NCI-H1105 treated with DMSO at 0.1 percent for 48 hours (cell line): ENCODE measurements at places on chromosomes 7 and 10.

GRCh38 chr7:33650828-33651227, 254.5 kb upstream of the BMPER start:
- no peak for DNase-seq

GRCh38 chr7:15688279-15688626, 1.8 kb upstream of the MEOX2 start:
- DNase-seq = no peak

GRCh38 chr10:65231148-65231547, 1694.7 kb upstream of the LRRTM3 start:
- DNase-seq = no peak

GRCh38 chr7:109387530-109387929, 817.9 kb downstream of the DNAJB9 start:
- DNase-seq = no peak

DNA sequence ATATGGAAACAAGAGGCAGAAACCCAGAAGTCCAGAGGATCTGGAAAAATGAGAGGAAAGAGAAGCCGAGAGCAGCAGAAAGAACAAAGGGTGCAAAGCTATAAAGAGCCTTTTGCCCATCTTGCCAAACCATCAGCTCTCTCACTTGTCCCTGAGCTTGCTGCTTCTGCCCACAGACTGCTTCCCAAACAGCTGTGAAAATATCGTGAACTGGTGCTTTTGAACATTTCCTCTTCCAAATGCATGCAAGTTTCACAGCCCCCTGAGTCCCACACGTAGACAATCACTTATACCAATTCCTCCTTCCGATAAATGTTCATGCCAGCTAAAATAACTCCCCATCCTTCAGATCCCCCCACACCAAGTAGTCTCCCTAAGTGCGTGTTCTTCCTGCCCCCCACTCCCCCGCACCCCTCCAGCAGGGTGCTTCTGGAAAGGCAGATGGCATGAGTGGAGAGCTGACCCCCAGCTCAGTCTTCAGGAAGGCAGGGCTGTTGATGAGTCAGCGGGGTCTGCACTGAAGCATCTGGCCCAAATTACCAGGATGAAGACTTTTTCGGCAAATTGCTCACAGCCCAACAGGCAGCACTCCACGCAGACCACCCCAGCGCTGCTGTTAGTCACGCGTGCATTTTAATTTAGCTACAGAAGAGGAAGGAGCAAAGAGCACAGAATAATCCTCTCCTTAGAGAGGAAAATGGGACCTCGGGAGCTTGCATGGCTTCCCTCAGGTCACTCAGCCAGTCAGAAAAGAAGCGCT, 76.1 kb upstream of the KCNMA1 start:
- DNase-seq = no peak

- DNase-seq = peak; percentile 4
Observed at GRCh38 chr7:132906193-132906835, 175.6 kb downstream of the CHCHD3 start.

DNA sequence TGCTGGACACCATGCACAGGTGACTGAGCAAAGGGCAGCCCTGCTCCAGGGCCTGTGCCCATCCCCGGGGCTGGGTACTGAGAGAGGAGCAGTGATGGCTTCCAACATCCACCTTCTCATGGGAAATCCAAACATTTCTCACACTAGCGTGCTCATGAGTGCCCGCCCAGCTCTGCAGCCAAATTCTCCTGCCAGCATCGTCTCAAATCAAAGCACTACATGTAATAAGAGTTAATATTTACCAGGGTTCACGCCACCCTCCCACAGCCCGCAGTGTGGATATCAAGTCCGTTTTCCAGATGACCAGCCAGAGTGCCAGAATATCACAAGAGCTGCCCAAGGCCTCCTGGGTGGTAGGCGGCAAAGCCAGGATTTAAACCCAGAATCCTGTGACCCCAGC, 12.1 kb downstream of the IL15RA start:
- no peak for DNase-seq

DNA sequence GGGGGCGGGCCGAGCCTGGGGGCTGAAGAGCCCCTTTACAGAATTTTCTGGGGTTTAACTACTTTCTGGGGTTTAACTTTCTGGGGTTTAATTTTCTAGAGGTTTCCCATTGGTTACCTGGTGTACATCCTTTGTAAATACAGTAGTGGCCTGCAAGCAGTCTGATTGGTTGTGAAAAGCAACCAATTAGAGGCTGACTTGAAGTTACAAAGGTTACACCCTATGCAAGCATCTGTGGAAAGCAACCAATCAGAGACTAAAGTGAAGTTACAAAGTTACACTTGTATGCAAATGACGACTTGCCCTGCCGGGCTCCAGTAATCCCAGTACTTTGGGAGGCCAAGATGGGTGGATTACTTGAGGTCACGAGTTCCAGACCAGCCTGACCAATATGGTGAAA, 27.4 kb downstream of the GTF2I start:
- no peak for DNase-seq

- DNase-seq = no peak
Observed at GRCh38 chr7:124566583-124566982, 199.0 kb downstream of the GPR37 start.

- DNase-seq = no peak
Observed at GRCh38 chr10:32906595-32906994, 51.4 kb downstream of the ITGB1 start.

DNA sequence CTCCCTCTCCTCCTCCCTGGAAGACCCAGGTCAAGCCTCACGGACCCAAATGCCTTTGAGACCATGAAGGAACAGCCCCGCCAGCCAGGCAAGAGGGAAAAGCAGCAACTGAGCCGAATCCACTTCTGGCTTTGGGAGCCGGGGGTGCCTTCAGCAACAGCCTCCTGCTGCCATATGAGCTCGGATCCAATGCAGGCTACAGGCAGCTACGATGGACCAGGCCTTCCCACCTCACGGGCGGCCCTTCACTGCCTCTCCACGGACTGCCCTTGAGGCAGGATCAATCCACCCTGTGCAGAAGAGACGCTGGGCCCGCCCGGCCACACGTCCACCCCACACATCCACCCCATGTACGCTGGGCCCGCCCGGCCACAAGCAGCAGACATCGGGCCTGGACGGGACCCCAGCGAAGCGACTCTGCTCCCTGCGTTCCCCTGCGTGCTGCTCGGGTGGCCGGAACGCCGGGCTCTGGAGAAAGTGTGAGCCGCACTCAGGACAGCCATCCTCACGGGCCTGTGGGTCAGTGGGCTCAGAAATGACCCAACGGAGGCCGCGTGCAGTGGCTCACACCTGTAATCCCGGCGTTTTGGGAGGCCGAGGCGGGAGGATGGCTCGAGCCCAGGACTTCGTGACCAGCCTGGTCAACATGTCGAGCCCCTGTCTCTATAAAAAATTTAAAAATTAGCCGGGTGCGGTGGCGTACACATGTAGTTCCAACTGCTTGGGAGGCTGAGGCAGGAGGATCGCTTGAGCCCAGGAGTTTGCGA, 82.0 kb downstream of the FOXL3 start:
- no peak for DNase-seq

- DNase-seq = no peak
Observed at GRCh38 chr7:18508443-18509427, 13.2 kb downstream of the HDAC9 start.

- DNase-seq = no peak
Observed at GRCh38 chr7:128747327-128748079, 8.3 kb downstream of the CALU start.

GRCh38 chr7:108270385-108271015, 140.3 kb upstream of the LAMB4 start:
- DNase-seq = no peak

DNA sequence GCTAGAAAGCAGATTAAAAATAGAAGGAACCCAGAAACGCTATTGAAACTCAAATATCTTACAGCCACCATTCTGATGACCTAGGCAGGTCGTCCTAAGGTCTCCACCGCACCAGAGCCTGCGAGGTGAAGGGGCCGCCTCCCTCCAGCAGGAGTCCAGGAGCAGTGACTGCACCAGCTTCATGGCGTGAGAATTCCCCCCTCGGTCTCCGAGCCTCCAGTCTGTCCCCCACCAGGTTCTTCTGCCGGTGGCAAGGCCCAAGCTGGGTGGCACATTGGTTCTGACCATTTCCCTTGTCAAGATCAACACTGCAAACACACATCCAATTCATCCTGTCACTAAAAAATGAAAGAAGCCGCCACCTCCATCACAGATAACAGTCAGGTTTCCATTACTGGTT, 98.7 kb downstream of the DIP2C start:
- DNase-seq = no peak

DNA sequence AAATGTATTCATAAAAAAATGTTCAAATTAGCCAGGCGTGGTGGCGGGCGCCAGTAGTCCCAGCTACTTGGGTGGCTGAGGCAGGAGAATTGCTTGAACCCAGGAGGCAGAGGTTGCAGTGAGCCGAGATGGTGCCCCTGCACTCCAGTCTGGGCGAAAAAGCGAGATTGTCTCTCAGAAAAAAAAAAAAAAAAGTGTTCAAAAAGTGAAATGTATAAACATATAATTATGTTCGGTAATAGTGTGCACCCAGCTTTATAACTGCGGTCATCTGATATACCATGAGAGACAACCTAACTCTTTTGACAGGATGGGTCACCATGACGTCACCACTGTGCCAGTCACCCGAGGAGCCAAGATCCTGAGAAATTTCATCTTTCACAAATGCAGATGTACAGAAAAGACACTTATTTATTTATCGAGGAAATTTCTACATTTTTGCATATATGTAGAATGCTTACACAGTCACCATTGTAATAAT, 594 bp upstream of the RP9 start:
- peak; percentile 57 for DNase-seq

- no peak for DNase-seq
Observed at GRCh38 chr10:70500812-70501301, 22.3 kb downstream of the PALD1 start.

GRCh38 chr7:44104860-44105771, 971 bp downstream of the AEBP1 start:
- DNase-seq = no peak

GRCh38 chr10:19815731-19816410, 361 bp upstream of the PLXDC2 start:
- DNase-seq = peak; percentile 21

GRCh38 chr10:80540618-80540980, 2.9 kb downstream of the SH2D4B start:
- DNase-seq = no peak

DNA sequence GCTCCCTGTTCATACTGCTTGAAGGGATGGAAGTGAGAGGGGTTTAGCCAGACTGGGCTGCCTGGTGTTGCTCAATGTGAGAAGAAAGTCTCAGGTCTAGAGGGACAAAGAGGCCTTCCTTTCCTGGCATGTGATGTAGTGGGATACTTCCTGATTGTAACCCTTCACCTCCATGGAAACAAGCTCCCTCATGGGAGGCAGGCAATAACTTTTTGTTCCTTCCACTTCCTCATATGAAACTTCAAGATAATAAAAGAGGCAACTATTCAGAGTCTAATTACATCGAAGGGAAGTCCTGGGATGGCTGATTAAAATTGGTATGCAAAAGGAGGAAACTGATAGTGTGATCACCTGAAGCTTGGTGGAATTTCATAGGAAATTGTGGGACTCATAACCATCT, 84.1 kb upstream of the ETV1 start:
- no peak for DNase-seq

- DNase-seq = peak; percentile 63
Observed at GRCh38 chr10:27240212-27241009, at the start of gene ACBD5. TSS of gene ACBD5 (minus strand) at chr10:27240797. CDS start at chr10:27240688, 109 bp downstream.

DNA sequence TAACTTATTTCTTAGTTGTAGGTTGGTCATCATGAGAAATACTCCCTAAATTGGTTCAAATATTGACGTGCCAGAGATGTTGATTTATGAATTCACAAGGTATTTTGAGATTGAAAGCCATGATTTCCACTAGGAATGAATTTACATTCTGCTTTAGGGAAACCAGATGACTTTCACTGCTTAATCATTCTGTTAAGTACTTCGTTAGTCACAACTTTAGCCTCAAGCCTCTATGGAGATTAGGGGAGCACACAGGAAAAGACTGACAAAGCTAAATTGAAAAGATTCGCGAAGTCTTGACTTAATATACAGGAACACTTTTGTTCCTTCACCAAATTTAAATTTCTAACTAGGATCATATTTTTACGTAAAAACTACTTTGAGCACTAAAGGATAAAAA, 250.4 kb upstream of the CACNA2D1 start:
- DNase-seq = no peak

GRCh38 chr7:32582036-32582435, 86.7 kb downstream of the AVL9 start:
- DNase-seq = no peak

- no peak for DNase-seq
Observed at GRCh38 chr7:20151708-20152456, 65.3 kb downstream of the MACC1 start.

DNA sequence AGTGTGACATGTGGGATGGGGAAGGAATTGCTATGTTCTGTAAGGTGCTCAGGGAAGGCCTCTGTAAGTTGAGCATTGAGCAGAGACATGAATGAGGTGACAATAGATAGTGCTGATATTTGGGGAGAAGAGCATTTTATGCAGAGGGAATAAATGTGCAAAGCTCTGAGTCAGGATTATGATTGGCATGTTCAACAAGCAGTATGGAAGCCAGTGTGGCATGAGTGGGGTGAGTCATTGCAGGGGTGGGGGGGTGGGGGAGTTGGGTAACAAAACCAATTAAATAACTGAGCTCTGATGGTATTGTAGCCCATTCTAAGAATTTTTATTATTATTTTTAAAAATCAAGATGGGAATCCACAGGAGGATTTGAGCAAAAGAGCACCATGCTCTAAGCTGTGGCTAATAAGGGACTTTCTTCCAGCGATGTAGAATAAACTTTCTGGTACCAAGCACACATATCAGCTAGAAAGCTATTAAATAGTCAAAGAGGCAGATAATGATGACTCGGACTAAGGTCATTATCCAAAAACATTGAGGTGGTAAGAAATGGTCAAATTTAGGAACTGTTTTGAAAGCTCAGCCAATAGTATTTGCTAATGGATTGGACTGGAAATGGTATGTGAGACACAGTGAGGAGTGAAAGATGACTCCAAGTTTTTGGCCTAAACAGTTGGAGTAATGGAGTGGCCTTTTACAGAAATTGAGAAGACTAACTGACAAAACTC, 96.4 kb downstream of the PRKG1 start:
- no peak for DNase-seq

GRCh38 chr10:119341459-119342301, 134.3 kb downstream of the GRK5 start:
- DNase-seq = no peak

- DNase-seq = no peak
Observed at GRCh38 chr7:149825567-149826343, 12.4 kb upstream of the ZNF862 start.

DNA sequence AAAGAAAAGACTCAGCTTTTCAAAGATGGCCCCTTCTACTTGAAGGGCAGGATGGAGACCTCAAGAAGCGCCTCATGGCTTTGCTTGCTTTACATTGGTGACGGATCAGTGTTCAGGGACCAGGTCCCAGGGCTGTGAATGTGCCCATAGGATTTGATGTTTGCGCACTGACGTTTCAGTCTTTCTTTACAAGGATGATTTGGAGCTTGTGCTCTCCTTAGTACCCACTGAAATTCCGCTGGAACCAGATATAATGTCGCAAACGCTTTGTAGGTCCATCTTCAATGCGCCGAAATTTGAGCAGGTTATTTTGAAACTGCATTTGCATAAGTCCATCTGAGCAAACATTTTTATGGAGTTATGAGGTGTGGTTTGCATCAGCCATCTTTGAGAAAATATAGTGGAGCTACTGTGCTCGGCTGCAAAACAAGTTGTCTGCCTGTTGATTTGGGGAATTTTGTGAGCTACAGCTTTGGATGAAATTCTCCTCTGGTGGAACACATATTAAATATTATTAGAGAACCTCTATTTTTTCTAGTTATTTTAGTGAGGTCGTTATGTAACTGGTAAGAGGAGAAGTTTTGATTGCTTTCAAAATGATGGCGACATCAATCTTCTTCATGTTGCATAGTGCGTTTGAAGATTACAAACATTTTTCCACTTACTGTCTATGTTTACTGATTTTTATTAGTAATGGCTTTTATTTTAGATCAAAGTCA, 2.4 kb downstream of the RBM20 start:
- DNase-seq = no peak
